ENCODE measurements at places on chromosomes 11 and 22. TPM values are rescaled to one million over a fixed set of nuclear protein-coding genes. Genes with fewer than 3 reads are reported as not detected.

DNA sequence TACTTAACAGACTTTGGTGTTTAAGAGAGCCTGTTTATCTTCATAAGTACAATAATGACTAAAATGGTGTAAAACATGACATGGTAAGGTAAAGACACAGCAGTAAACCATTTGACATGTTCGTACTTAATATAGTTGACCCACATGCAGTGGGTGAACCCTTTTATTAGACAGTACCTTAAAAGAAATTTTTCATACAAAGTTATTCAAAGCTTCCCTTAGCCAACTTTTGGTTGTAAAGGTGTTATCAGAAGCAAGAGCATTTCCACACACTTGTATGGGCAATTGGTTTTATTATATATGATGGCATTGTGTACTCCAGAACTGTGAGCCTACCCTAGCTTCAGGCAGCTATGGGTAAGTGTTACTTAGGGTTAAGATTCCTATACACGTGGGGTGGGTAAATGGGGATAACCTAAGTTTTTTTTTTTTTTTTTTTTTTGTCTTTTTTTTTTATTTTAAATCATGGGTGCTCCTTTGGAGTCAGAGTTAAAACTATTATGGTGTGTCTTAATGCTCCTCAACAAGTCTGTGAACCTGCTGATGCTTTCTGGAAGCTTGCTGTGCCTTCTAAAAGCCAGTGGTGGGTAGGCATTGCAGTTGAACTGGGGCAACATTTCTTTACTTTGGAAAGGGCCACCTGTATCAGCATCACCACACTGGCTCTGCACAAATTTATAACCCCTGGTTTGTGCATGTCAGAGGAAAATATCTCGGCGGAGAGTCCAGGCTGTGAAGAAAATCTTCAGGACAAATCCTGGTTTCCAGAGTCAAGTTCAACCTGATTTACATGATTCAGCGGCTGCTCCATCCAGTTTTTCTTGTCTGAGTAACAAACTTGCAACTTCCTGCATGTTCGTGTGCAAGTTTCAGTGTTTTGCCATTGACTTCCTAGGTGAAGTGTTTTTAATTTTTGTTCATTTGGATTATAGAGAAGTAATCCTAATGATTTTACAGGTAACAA lies 3.3 kb downstream of the PCF11 start:
- peak overlapping the region; percentile 78 for H3K4me3 ChIP-seq
- peaks cover 4% of the 10 kb centered on the region for H3K27me3 ChIP-seq
- peak overlapping the region; percentile 100 for H3K27ac ChIP-seq
- H3K4me1 ChIP-seq: peaks cover 7% of the 10 kb centered on the region
- peak; percentile 19 for DNase-seq
- peaks cover 16% of the 10 kb centered on the region for H3K36me3 ChIP-seq

DNA sequence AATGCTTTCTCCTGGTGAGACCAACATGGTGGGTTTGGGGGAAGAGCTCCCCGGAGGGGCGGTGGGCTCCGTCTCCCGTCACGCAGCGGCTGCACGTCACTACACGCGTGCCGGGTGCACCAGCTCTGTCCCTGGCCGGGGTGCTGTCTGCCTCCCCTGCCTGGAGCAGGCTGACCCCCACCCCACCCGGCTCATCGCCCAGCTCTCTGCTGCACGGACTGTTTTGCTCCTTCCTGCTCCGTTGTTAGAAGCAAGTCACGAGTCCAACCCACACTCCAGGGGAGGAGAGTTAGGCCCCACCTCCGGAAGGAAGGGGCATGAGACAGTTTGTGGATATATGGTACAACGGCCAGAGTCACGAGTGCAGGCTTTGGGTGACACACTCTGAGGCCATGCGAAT lies 364.9 kb downstream of the BRD1 start:
- no peaks in the 10 kb centered on the region for H3K36me3 ChIP-seq
- no peak overlapping the region for H3K27ac ChIP-seq
- H3K4me1 ChIP-seq: no peaks in the 10 kb centered on the region
- no peak for DNase-seq
- no peak overlapping the region for H3K4me3 ChIP-seq

GRCh38 chr11:133172349-133172748 lies 360.0 kb downstream of the OPCML start:
- no peak for DNase-seq
- no peaks in the 10 kb centered on the region for H3K36me3 ChIP-seq
- no peak overlapping the region for H3K27ac ChIP-seq
- H3K4me1 ChIP-seq: peaks cover 7% of the 10 kb centered on the region

DNA sequence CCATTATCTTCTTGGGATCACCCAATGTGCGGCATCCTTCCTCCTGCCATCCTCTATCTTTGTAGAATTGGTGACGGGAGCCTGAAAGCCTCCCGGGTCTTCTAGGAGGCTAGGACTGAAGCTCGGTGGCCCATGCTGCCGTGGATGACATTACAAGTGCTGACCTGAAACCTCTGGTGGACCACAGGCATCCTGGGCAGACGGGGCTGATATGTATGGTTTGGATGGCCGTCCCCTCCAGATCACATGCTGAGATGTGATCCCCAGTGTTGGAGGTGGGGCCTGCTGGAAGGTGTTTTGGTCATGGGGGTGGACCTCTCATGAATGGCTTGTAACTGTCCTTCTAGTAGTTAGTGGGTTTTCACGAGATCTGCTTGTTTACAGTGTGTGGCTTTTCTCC lies 1525.8 kb downstream of the BRD1 start:
- H3K27ac ChIP-seq: no peak overlapping the region
- no peaks in the 10 kb centered on the region for H3K27me3 ChIP-seq
- no peaks in the 10 kb centered on the region for H3K36me3 ChIP-seq
- no peaks in the 10 kb centered on the region for H3K4me1 ChIP-seq
- no peak overlapping the region for H3K4me3 ChIP-seq

DNA sequence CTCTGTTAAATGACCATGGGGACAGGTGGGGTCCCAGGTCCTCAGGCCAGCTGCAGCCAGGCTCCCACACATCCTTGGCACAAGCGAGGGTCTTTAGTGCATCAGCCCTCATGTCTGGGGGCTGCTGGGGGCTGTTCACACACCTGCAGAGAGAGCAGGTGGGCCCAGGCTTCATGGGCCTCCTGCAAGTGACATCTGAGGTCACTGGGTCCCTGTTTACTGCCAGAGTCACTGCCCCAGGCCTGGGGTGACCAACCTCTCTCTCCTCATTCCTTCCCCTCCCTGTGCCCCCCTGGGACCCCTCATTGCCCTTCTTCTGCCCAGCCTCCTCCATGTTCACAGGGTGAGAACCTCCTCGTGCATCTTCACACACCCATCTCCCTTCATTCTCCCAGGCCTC lies 92.4 kb downstream of the RTL6 start:
- H3K27me3 ChIP-seq: no peaks in the 10 kb centered on the region
- H3K27ac ChIP-seq: no peak overlapping the region
- H3K4me1 ChIP-seq: peaks cover 48% of the 10 kb centered on the region
- H3K4me3 ChIP-seq: no peak overlapping the region
- peaks cover 2% of the 10 kb centered on the region for H3K36me3 ChIP-seq

DNA sequence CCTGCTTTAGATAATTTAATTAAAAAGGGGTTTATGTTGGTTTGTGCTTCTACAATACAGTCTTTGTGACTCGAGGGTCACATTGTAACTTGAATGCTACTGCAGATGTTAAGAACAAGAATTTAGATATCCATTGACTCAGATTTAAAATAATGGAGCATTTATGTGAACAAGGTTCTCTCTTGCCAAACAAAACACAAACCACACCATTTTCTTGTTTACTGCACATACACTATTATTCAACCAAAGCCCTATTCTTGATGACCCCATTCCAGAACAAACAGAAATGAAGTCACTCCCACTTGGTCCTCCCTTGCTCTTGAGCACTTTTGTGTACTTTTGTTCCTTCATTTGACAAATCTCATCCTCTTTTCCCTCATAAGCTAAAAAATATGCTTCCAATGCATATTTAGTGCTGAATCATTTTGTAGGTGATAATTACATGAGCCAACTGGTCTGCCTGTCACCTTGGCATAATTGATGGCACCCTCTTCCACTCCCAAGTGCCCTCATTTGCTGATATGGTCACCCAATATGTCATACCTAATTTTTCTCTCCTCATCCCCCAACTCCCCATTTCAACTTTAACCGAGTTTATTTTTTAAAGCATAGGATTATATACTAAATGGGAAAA lies 2.8 kb downstream of the C11orf71 start:
- no peak for DNase-seq
- no peaks in the 10 kb centered on the region for H3K27me3 ChIP-seq
- no peak overlapping the region for H3K4me3 ChIP-seq
- H3K27ac ChIP-seq: no peak overlapping the region
- no peaks in the 10 kb centered on the region for H3K36me3 ChIP-seq

GRCh38 chr22:49042066-49042465 lies 785.6 kb downstream of the BRD1 start:
- no peak for DNase-seq
- no peaks in the 10 kb centered on the region for H3K36me3 ChIP-seq
- H3K4me3 ChIP-seq: no peak overlapping the region
- H3K4me1 ChIP-seq: no peaks in the 10 kb centered on the region
- no peaks in the 10 kb centered on the region for H3K27me3 ChIP-seq
- H3K27ac ChIP-seq: no peak overlapping the region

GRCh38 chr11:5486421-5486820 lies 2.1 kb upstream of the OR52D1 start:
- DNase-seq: no peak
- H3K4me3 ChIP-seq: no peak overlapping the region
- H3K27me3 ChIP-seq: no peaks in the 10 kb centered on the region
- H3K36me3 ChIP-seq: no peaks in the 10 kb centered on the region
- no peaks in the 10 kb centered on the region for H3K4me1 ChIP-seq

- no peaks in the 10 kb centered on the region for H3K27me3 ChIP-seq
- H3K4me1 ChIP-seq: peaks cover 7% of the 10 kb centered on the region
- DNase-seq: no peak
- no peak overlapping the region for H3K4me3 ChIP-seq
Observed at GRCh38 chr11:36513965-36514364, 3.9 kb upstream of the TRAF6 start.

GRCh38 chr11:70028147-70028855 lies 49.8 kb upstream of the ANO1 start:
- no peak for DNase-seq
- H3K4me3 ChIP-seq: no peak overlapping the region
- no peaks in the 10 kb centered on the region for H3K36me3 ChIP-seq
- no peak overlapping the region for H3K27ac ChIP-seq

DNA sequence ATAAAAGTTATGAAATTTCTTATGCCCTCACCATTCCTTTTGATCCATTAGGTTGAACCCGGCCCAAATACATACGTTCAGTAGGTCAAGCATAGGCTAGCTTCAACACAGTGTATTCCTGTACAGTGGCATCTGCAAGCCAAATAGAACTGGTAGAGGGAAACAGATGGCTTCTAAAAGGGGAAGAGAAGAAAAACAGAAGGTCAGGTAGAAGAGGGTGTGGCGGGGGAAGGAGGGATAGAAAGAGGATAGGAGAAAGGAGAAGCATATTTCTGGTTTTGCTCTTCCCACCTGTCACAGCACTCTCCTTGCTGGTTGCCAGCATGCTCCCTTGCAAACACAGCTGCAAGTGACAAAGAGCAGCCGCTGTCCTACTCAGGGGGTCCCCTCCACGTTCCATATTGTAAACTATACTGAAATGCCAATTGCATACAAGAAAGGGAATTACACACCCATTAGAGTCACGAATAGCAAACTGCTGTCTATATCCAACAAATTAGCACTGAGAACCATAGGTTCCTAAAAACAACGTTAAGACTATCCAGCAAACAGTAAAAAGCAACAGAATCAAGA lies 71.8 kb downstream of the PHF21A start:
- H3K36me3 ChIP-seq: no peaks in the 10 kb centered on the region
- no peak overlapping the region for H3K4me3 ChIP-seq
- H3K4me1 ChIP-seq: peaks cover 20% of the 10 kb centered on the region
- H3K27me3 ChIP-seq: no peaks in the 10 kb centered on the region
- peak; percentile 35 for DNase-seq
- H3K27ac ChIP-seq: peak overlapping the region; percentile 44

GRCh38 chr11:46710821-46711269 lies 8.2 kb upstream of the F2 start:
- H3K4me1 ChIP-seq: peaks cover 16% of the 10 kb centered on the region
- H3K4me3 ChIP-seq: no peak overlapping the region
- peak overlapping the region; percentile 93 for H3K27ac ChIP-seq
- peaks cover 18% of the 10 kb centered on the region for H3K36me3 ChIP-seq

GRCh38 chr11:78830277-78830819 lies 255.7 kb upstream of the NARS2 start:
- no peaks in the 10 kb centered on the region for H3K4me1 ChIP-seq
- no peak overlapping the region for H3K4me3 ChIP-seq
- H3K27me3 ChIP-seq: no peaks in the 10 kb centered on the region
- H3K36me3 ChIP-seq: no peaks in the 10 kb centered on the region
- H3K27ac ChIP-seq: no peak overlapping the region

DNA sequence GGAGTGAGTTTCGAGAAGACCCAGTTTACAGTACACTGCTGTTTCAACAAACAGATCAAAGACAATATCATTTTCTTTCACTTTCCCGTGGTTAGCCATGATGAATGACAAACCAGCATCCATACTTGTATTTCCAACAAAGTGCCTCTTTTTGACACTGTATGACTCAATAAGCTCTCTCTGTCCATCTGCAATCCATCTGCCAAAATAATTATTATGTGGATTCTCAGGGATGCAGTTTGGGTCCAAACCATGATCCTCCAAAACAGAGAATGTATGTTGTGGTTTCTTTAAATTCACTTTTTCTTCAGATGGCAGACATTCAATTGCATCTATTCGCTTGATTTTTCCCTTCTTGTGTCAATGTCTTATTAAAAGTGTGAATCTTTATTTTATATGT lies 37.8 kb upstream of the RASD2 start:
- H3K27me3 ChIP-seq: peaks cover 4% of the 10 kb centered on the region
- no peaks in the 10 kb centered on the region for H3K4me1 ChIP-seq
- H3K36me3 ChIP-seq: no peaks in the 10 kb centered on the region
- DNase-seq: no peak
- H3K4me3 ChIP-seq: no peak overlapping the region

DNA sequence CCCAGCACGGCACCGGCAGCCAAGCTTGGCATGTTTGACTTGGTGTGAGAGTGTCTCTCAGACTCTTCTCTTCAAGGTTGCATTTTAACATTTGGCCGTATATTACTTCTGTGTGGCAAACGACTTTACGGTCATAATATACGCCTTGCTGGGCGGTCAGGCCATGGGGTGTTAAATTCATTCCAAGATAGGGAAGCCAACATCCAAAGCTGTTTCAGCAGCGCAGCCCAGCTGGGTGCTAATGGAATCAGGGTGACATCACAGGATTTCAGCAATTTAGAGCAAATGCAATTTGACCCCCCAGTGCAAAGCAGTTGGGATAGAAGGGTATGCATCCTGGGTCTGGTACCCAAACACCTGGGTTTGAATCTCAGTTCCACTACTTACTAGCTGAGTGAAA lies 16.7 kb upstream of the MYH9 start:
- H3K36me3 ChIP-seq: no peaks in the 10 kb centered on the region
- no peak overlapping the region for H3K27ac ChIP-seq
- no peak overlapping the region for H3K4me3 ChIP-seq
- H3K27me3 ChIP-seq: no peaks in the 10 kb centered on the region

- no peak overlapping the region for H3K27ac ChIP-seq
- no peaks in the 10 kb centered on the region for H3K27me3 ChIP-seq
- H3K4me3 ChIP-seq: no peak overlapping the region
- H3K36me3 ChIP-seq: no peaks in the 10 kb centered on the region
Observed at GRCh38 chr11:57394203-57394965, 3.9 kb upstream of the PRG2 start.

- peaks cover 5% of the 10 kb centered on the region for H3K36me3 ChIP-seq
- H3K27me3 ChIP-seq: peaks cover 43% of the 10 kb centered on the region
- peak; percentile 98 for DNase-seq
- H3K4me1 ChIP-seq: peaks cover 68% of the 10 kb centered on the region
- H3K4me3 ChIP-seq: peak within 1 kb of the TSS; percentile 67
Observed at GRCh38 chr11:69013009-69013951, at the start of gene MRGPRF. MRGPRF (minus strand) TSS chr11:69013246; CDS start chr11:69009901, 3,345 bp downstream.

The LRRC55 gene
- total RNA-seq: 0.31 TPM

The PTPN5 gene
- total RNA-seq: 0.18 TPM

The OR52E8 gene
- not detected for total RNA-seq

The KLHL22 gene
- 37.4 TPM for total RNA-seq

The EML3 gene
- total RNA-seq: 10.7 TPM

The TPBGL gene
- total RNA-seq: not detected

The ART1 gene
- total RNA-seq: 5.7 TPM

The PATE2 gene
- total RNA-seq: 0.13 TPM

The SYT13 gene
- 0.49 TPM for total RNA-seq

The TSGA10IP gene
- 0.09 TPM for total RNA-seq
